ENCODE measurements at places on chromosomes 13 and 19.

GRCh38 chr19:31985001-31985605 lies 360.3 kb upstream of the ZNF507 start:
- DNase-seq, result no peak

DNA sequence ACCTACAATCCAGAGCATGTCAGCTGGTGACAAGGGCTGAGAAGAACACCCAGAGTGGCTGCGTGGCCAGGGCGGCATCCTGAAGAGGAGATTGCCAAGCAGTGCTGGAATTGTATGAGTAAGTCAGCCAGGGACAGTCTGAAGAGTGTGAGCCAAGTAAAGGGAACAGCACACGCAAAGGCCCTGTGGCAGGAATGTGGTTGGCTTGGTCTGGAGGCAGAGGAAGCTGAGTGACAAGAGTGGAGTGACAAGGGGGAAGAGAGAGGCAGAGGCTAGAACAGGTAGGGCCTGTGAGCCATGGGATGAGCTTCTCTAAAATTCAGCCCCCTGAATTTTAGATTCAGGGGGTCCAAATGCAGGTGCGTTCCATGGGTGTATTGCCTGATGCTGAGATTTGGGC lies 53.7 kb upstream of the UQCRFS1 start:
- DNase-seq, result no peak

DNA sequence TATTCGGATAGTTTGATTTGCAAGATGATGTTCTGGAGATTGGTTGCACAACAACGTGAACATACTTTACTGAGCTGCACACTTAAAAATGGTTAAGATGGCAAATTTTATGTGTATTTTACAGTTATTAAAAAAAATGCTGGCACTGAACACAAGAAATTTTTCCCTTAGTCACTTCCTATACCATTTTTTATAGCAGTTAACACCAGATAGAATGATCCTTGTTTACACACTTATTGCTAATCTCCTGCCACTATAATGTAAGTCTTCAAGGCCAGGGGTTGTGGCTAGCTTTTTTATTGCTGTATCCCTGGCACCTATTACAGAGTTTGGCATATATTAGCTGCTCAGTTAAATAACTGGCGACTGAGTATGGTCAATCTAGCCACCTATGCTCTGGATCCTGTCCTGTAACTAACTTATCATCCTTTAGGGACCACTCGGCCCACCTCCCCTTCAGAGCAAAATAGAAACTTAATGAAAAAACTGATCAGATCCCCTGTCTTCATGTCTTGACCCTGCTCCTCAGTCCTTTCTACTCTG lies 2.0 kb upstream of the EBPL start:
- DNase-seq, result no peak

- DNase-seq, result no peak
These were observed 1646.0 kb downstream of the PCDH9 start for GRCh38 chr13:65584126-65584525.

DNA sequence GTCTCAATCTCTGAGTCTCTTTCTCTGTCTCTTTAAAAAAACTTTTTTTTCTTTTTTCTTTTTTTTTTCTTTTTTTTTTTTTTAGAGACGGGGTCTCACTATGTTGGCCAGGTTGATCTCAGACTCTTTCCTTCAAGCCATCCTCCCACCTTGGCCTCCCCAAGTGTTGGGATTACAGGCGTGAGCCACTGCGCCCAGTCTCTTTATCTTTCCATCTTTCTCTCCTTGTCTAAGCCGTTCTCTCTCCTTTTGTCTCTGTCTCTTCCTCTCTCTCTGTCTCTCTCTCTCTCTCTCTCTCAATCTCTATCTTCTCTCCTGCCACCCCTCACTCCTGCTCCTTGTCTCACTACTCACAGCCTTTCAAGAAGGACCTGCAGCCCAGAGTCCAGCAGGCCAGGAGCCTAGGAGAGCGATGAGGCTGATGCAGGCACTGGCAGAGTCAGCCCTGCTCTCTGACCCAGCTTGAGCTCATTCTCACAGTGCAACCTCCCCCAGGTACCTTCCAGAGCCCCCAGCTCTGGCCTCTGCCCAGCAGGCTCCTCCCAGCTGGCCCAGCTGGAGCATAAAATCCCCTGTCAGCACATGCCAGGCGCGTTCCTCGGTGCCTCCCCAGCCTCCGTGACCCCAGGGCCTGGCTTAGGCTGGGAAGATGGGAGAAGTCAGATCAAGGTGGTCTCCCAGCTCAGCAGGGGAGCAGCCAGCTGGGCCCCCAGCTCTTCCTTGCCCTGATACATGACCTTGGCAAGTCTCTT lies at the start of gene NPHS1:
Gene NPHS1, minus strand, starts transcription at position 476 of the 752 bp plus-strand sequence. CDS start 667 bp downstream, outside the sequence.
- DNase-seq, result no peak

- DNase-seq, result no peak
These were observed 13.2 kb upstream of the ADGRE5 start for GRCh38 chr19:14368011-14368513.

GRCh38 chr13:102203718-102204117 lies 198.1 kb downstream of the FGF14 start:
- DNase-seq, result no peak

DNA sequence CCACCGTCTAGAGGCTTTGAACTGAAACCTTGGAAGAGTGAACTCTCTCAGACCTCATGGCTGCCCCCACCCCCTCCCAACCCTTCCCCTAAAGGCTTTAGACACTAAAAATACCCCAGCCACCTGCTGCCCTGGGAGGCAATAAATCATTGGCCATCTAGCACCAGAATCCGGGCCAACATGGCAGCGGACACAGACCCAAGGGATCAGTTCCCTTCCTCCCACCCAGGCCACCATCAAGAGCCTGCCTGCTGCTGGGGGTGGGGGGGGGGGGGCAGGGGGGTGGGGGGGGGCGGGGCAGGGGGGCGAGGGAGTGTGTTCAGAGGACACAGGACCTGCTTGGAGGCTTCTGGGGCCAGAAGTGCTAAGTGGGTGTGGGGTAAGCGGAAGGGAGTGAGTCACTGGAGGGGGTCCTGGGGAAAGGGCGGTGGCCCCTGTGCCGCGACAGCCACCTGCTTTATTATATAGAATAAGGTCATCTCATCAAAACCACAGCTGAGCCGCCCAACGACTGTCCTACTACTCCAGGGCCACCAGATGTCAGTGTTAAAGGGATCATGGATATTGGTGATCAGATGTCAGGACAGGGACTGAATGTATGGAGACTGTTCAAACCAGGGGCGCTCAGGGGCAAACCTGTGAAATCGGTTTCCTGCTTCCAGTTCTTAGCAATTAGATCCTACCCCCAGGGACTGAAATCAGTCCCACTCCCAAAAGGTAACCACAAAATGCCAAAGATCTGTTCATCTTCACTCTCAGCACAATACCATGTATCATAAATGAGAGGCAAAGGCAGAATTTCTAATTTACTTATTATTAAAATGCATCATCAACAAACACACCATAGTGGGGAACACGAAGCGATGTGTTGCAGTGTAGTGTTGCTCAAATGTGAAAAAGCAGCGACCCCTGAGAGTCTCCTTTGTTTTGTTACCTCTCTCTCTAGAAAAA lies 24.3 kb downstream of the ARL11 start:
- no peak for DNase-seq

GRCh38 chr19:6580313-6580712 lies 10.6 kb downstream of the CD70 start:
- no peak for DNase-seq

Data from cerebellar nuclear complex (tissue), 1 donor.